NCI-H1092 (cell line): ENCODE measurements at places on chromosomes 1 and 21.

- no peak for DNase-seq
Observed at GRCh38 chr1:226814751-226815537, 55.5 kb upstream of the PSEN2 start.

- DNase-seq, result no peak
Observed at GRCh38 chr21:37788503-37788902, 127.8 kb downstream of the KCNJ6 start.

- DNase-seq, result no peak
Observed at GRCh38 chr1:117659550-117660270, 53.9 kb downstream of the TENT5C start.

GRCh38 chr1:221742555-221743415, 896 bp upstream of the DUSP10 start:
- DNase-seq, result peak; percentile 70

DNA sequence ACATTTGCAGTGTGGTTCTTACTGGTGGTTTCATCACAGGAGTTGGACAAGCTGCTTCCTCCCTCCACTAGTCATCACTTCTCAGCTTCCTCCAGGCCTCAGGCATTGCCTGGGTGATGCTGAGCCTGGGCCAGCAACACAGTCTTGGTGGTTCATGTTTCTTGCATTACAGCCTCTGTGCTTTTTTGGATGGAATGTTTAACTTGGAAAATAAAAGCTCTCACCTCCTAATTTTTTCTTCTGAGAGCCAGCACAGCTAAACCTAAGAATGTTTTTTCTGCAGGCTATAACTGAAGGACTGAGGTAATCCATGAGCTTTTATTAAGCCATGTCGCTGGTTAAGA, 66.1 kb upstream of the RHOU start:
- no peak for DNase-seq

DNA sequence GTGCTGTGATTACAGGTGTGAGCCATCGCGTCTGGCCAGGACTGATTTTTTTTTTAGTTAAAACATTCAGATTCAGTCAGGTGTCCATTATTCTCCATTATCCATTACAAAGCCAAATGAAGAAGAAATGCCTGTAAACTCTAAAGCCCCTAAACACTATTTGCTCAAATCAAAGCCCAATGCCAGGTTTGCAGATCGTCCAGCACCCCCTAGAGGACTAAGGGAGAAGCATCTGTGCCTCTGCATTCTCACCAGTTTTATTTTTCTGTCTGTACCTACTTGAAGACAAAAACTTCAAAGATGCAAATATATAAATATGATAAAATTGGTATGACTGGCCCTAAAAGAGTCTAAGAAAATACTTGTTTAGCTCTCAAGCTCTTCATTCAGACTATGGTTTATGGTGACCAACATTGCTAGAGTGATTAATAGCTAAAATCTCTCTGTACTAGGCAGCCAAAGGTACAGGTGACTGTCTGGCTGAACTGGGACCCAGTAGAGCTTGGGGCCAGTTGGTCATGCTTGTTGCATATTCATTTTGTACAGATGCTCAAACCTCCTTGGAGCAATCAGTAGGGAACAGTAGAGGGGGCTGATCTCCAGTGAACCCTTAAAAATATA, 138.4 kb downstream of the SYT2 start:
- DNase-seq, result no peak

- DNase-seq, result no peak
Observed at GRCh38 chr1:248892590-248892989, 13.4 kb upstream of the PGBD2 start.

DNA sequence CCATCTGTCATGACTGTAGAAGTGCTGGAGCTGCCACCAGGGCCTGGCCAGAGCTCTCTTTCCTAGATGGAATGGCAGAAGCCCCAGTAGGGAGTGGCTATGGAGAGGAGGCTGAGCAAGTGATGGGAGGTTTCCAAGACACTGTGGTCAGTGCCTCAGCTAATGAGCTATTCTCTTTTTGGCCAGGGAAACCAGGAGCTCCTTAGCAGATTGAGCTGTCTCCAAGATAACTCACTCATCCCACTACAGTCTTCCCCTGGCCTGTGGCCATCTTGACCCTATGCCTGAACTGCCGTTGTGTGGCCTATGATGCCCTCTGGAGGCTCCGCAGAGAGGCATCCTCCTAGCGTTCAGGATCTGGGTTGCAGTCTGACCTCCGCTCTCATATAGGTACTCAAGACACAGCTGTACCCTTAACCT, 60.5 kb downstream of the ERI3 start:
- DNase-seq, result peak; percentile 46

DNA sequence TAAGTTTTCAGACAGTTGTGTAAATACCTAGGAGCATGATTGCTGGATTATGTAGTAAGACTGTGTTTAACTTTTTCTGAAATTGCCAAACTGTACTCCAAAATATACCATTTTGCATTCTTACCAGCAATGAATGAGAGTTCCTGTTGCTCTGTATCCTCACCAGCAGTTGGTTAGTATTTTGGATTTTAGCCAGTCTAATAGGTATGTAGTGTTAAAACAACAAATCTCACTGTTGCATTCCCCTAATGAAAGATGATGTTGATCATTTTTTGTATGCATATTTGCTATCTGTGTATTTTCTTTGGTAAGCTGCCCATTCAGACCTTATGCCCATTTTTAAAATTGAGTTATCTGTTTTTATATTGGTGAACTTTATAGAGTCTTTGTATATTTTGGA, 89.9 kb downstream of the RASAL2 start:
- no peak for DNase-seq

GRCh38 chr1:70205071-70205433, 327 bp downstream of the LRRC40 start:
- no peak for DNase-seq

- no peak for DNase-seq
Observed at GRCh38 chr1:246454655-246455054, 52.4 kb downstream of the SMYD3 start.

DNA sequence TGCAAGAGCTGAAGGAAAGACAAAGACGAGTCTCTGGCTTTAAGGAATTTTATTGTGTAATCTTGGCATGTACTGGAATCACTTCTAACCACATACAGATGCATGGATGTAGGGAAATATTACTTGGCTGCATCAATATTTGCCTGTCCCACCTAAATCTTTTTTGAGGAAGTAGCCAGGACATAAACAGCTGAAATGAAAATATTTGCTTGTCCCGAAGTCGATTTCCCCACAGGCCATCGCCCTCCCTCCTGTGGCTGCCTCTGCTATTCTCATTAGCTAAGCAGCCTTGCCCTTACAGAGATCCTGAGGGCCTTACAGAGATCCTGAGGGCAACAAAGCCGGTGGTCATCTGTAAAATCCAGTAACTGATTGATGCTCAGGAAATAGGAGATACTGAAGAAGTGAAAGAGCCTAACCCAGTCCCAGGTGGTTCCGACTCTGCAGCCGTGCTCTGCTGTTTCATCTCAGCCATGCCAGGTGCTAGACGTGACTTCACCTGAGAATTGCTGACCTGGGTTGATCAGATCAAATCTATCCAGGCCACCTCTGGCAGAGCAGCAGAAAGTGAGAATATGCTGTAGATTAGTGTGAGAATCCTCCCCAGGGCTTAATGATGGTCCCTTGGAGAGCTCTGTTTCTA, 25.5 kb downstream of the MAN1C1 start:
- DNase-seq, result no peak

- DNase-seq, result no peak
Observed at GRCh38 chr1:22262583-22262982, 119.7 kb upstream of the WNT4 start.

DNA sequence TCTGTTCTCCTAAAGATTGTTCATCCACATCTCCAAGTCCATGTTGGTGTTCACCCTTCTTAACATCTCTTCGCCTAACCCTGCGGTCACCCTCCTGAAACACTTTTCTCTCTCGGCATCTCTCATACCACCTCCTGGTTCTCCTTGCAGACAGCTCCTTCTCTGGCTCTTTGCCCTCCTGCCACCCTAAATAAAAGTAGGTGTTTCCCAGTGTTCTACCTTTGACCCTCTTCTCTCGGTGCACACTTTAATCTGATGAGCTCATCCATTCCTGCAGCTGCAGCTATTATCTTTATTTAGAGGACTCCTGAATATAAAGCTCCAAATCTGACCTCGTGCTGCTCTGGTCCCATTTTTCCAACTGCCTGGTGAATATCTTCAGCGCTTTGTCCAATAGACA, 126.9 kb downstream of the TMEM53 start:
- DNase-seq, result no peak
